Thoracic aorta (tissue), 2 donors: ENCODE measurements at places on chromosomes 5 and 9. TPM values are rescaled to one million over a fixed set of nuclear protein-coding genes. Genes with fewer than 3 reads are reported as not detected.

Gene WNK2
- 4.7 TPM for total RNA-seq

- no peak for DNase-seq
These were observed 76.1 kb downstream of the SLC28A3 start for GRCh38 chr9:84264307-84265029.

DNA sequence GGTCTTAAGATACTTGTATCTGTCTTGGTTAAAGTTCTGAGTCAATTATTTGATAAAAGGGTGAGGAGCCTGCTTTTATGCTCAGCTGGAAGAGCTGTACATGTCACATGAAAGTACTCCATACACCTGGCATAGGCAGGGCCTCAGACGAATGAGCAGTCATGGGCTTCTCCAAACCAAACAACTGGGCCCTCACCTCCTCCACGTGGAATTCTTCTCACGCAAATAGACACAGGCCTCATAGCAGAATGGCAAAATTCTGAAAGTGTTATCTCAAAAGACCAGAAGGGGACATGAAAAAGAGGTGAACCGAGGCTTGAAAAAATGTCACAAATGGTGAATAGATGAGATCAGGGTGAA, 48.6 kb downstream of the FAM240B start:
- DNase-seq, result no peak

Gene TMEM250
- 40.1 TPM for total RNA-seq

DNA sequence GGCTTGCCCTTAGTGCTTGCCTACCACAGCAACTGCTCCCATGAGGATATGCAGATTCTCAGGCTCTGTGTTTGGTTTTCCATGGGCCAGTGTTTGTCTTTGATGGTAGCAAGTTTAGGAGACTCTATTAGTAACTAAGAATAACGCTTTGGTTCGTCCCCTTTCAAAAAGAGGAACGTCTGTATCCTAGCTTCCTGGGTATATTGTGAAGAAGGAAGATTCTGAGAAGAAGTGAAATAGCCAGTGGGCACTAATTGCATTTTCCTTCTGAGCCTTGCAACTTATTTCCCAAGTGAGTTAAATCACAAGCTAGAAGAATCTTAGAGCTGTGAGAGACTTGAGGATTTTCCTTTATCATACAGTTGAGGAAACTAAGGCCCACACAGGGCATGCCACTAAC, 376.8 kb downstream of the PIK3R1 start:
- no peak for DNase-seq

- DNase-seq, result no peak
These were observed 963 bp upstream of the CAST start for GRCh38 chr5:96660971-96661854.

GRCh38 chr5:177447611-177448243, 1.1 kb downstream of the PRR7 start:
- peak; percentile 52 for DNase-seq

Gene UAP1L1
- total RNA-seq, result 9.6 TPM

Gene MAP3K1
- total RNA-seq, result 19.0 TPM

DNA sequence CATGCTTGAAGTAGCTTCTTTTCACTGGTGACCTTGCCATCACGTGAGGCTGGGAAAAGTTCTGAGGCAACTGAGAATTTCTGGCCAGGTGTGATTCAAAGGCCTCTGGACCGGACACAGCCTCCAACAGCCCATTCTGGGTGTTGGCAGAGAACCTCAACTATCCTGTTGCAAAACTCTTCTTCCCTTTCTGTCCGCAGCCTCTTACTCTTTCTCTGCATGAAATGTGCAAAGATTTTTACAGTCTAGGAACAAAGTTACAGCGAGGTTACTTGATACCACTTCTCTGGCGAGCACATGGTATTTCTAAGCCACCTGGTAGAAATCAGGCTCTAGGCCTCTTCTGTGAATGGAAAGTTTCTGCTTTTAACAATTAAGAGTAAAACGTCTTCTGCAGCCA, 79.2 kb downstream of the FREM1 start:
- DNase-seq, result no peak
